GM04503 (cell line): ENCODE measurements at places on chromosomes 2 and 18.

DNA sequence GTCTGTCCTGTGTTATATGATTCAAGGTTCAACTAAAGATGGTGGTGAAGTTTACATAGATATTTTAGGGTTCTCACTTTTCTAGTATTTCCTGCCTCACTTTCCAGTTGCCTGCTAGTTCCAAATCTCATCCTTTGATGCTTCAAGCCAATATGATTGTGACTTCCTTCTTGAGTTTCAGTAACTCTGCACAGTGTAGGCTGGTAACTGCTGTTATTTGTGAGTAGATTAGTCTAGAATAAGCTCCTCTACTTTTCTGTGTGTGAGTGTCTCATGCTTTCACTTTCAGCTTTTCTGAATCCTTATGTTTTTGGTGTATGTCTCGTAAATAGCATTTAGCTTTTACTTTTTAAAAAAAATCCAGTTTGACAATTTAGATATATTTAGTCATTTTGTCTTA is 42.6 kb downstream of the GALNT1 start:
- DNase-seq: no peak

- no peak for DNase-seq
These were observed 828.0 kb downstream of the SLC4A3 start for GRCh38 chr2:220455351-220455990.

- no peak for DNase-seq
These were observed 234.8 kb upstream of the RAB6C start for GRCh38 chr2:129744649-129745048.

- DNase-seq: no peak
These were observed 57.6 kb downstream of the CCNT2 start for GRCh38 chr2:134976074-134976702.
